ENCODE measurements at places on chromosomes 3 and 15.

GRCh38 chr3:129123314-129124060, 1.9 kb upstream of the RAB43 start:
- DNase-seq = no peak

GRCh38 chr3:5787861-5788488, 600.5 kb downstream of the EDEM1 start:
- no peak for DNase-seq

DNA sequence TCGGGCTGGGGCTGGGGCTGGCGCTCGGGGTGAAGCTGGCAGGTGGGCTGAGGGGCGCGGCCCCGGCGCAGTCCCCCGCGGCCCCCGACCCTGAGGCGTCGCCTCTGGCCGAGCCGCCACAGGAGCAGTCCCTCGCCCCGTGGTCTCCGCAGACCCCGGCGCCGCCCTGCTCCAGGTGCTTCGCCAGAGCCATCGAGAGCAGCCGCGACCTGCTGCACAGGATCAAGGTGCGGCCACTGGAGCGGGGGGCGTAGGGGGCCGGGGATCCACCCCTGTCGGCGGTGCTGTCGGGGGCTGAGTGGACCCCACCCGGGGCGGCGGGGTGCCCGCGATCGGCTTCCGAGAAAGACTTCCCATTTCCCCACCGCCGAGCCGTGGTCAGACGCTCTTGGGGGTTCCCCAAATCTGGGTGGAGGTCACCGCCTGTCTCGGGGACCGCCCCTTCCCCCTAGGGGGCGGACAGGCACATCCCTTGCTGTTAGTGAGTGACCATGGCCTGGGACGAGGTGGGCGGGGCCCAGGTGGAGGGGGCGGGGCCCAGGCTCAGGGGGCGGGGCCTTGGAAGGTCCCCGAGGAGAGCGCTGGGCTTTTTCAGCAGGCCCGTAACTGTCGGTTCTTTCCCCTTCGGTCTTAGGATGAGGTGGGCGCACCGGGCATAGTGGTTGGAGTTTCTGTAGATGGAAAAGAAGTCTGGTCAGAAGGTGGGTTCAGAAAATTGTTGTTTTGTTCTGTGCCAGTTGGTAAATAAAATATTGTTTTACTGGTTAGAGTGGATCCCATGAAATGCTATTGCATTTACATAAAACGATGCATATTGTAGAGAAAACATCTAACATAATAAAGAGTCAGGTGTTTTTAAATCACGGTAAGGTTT, 578 bp downstream of the LACTB start:
- peak; percentile 57 for DNase-seq

DNA sequence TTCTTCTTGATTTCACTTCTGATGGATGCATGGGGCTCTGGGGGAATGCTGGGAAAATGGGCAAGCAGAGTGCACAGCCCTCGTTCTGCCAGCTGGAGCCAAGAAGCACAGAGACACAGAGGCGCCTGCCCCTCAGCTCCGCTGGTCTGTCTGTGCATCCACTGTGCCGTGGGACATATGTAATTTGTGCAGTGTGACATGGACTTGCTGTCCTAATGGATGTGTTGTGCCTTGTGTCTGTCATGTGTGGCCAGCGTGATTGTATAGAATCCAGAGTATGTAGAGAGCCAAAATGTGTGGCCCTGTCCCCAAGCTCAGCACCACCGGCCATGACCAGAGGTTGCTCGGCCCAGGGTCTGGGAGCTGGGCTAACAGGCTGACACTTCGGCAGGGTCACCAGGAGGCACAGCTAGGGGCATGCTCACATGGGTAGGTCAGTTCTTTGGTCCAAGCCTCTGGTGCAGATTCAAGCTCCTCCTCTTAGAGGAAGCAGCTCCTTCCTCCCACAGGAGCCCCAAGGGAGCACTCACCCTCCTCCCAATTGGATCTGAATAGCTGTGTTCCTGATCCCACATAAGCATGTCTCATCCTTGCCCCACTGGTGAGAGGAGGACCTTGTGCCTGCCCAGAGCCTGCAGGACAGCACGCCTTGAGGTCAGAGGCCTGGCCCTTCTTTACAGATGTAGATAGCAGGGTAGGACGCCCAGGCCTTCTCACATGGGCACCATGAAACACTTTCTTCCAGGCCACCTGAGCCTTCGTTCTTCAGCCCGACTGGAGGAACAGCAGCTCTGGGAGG, 100.8 kb upstream of the ABHD17C start:
- DNase-seq = no peak

DNA sequence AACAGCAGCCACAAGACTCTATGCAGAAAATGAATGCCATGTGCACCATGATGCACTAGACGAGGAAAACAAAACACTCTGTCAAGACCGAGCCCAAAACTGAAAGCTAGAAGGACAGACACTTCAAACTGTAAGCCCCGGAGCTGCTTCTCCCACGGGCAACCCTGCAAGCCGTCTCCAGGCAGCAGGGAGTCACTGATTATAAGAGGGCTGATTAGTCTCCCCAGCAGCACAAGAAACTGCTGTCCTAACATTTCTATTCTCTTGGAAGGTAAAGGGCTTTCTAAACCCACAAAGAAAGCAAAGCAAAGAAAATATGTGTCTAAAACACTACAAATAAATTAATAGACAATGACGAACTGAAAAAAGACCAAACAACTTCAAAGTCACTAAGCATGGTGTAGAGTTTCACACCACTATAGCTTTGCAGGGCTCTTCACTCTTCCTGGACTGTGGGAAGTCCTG, 15.5 kb downstream of the TBC1D2B start:
- no peak for DNase-seq

GRCh38 chr15:49863431-49864224, 242.8 kb downstream of the DTWD1 start:
- no peak for DNase-seq

DNA sequence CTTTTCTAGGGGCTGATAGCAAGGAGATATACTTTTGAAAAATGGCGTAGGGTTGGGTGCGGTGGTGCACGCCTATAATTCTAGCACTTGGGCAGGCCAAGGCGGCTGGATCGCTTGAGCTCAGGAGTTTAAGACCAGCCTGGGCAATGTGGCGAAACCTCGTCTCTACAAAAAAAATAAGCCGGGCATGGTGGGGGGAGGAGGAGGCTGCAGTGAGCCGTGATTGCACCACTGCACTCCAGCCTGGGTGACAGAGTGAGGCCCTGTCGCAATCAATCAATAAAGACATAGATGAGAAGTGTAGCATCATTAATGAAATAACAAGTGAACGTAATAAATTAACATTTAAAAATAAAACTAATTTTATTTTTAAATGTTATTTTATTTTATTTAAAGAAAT, 134.6 kb downstream of the SLCO3A1 start:
- no peak for DNase-seq

DNA sequence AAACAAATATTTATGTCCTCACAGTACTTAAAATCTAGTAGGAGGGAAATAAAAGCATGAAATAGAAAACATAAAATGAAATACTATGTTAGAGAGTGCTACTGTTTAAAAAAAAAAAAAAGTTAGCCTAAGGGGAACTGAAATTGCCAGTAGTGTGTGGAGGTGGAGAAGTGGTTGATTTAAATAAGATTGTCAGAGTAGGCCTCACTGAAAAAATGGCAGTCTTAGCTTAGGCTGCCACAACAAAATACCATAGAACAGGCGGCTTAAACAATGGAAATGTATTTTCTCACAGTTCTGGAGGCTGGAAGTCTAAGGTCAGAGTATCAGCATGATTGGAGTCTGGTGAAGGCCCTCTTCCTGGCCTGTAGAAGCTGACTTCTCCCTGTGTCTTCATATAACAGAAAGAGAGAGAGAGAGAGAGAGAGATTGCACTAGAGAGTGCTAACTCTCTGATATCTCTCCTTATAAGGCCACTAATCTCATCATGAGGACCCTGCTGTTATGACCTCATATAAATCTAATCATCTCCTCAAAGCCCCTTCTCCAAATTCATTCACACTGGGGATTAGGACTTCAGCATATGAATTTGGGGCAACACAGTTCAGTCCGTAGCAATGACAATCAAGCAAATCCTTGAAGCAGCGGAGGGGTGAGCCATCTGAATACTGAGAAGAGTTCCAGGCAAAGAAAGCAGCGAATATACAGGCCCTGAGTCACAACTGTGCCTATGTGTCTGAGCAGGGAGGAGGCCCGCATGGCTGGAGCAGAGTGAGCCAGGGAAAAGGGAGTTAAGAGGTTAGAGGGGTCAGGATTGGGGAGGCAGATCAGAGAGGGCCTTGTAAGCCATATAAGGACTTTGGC, 23.6 kb upstream of the LRRC34 start:
- no peak for DNase-seq

DNA sequence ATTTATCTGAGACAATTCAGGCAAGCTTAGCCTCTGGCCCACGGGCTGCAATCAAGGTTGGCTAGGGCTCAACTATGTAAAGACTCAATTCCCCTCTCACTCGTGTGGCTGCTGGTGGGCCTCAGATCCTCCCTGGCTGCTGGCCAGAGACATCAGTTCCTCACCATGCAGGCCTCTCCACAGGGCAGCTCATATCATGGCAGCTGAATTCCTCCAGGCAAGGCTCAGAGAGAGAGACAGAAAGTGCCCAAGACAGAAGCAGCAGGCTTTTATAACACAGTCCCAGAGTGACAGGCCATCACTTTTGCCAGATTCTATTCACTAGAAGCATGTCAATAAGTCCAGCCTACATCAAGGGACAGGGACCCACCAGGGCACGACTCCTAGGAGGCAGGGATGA, 63.2 kb downstream of the XXYLT1 start:
- DNase-seq = no peak

GRCh38 chr15:54289590-54290136, 311.4 kb downstream of the UNC13C start:
- DNase-seq = no peak
